ENCODE measurements at places on chromosomes 7 and 10.

- no peak for DNase-seq
Observed at GRCh38 chr7:113367041-113367586, 248.8 kb upstream of the SMIM30 start.

GRCh38 chr7:5635461-5636445, 145.7 kb downstream of the RNF216 start:
- no peak for DNase-seq

- DNase-seq: no peak
Observed at GRCh38 chr7:133167300-133167699, 85.4 kb upstream of the CHCHD3 start.

- DNase-seq: peak; percentile 94
Observed at GRCh38 chr10:7484456-7485243, 73.8 kb upstream of the SFMBT2 start.

DNA sequence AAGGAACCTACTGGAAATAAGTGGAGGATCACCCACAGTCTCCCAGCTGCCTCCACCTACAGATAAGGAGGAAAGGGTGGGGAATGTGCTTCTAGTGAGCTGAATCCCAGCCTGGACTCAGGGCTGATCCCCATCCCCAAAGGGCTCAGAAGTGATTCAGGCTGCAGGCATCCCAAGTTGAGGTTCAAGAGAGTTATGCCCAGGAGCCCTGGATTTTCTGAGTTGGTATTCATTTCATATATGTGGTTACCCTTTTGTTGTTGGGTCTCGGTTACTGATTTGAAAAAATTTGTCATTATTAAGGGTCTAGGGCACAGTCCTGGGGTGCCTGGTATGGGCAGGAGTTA, 30.0 kb upstream of the SRGN start:
- DNase-seq: no peak

DNA sequence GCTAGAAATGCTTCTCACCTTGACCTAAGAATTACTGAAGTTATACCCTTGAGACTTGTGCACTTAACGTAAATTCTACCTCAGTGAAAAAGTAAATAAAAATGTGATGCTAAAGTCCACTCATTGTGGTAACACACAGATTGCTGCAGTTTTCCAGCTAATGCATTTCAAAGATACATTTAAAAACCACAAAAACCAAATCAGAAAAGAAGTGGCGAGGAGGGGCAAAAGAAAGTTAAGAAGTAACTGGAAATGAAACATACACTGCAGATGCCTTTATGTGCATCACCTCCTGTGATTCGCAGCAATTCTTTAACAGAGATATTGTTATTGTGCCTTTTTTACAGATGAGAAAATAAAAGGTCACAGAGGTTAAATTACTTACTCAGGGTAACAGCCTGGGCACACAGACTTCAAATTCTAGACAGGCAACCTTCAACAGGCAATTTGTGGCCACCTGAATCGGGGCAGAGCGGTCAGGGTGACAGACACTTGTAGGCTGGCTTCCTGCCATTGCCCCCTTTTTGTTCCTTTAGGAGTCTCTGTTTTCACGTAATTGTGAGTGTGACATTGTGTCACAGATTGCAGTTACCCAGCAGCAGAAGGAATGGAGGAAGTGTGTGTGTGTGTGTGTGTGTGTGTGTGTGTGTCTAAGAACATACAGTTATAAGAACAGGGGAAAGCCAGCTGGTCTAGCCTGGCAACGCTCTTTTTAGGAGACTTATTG, 1.9 kb downstream of the WIPF3 start:
- no peak for DNase-seq

DNA sequence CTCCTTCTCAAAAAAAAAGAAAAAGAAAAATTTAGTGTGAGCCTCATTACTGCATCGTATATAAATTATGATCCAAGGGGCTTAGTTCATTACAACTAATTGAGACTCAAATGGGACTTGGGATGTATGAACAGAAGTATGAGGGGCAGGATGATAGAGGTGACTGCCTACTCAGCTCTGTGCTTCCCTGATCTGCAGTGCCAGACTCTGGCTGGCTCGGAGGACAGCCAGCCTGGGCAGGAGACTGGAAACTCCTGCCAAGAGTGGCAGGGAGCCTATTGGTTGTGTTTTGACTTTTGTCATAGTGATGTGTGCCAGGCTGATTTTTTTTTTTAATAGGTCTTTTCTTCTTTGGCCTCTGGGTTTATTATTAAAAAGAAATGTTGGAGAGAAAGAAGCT, 73.8 kb upstream of the GTF2IRD1 start:
- no peak for DNase-seq

- no peak for DNase-seq
Observed at GRCh38 chr10:69009360-69009759, 20.8 kb downstream of the KIFBP start.

GRCh38 chr7:134419085-134419484, 39.8 kb downstream of the AKR1B1 start:
- DNase-seq: no peak
